ENCODE measurements at places on chromosomes 3 and 15.

DNA sequence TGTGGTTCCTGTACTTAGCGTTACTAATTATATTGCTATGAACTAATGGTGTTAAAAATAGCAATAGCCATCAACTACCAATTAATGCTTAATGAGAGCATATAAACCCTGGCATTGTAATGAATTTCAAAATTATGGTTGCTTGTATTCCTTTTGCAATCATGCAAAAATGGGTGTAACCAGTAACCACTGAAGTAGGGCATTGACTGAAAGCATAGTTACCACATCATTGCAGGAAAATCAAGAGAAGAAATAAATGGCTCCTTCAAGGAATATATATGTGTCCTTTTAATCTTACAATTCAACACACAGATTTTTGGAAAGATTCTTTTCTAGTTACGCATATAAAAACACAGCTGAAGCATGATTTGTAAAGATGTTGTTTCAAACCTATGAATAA lies 328.3 kb upstream of the AGTR1 start:
- DNase-seq, result no peak

DNA sequence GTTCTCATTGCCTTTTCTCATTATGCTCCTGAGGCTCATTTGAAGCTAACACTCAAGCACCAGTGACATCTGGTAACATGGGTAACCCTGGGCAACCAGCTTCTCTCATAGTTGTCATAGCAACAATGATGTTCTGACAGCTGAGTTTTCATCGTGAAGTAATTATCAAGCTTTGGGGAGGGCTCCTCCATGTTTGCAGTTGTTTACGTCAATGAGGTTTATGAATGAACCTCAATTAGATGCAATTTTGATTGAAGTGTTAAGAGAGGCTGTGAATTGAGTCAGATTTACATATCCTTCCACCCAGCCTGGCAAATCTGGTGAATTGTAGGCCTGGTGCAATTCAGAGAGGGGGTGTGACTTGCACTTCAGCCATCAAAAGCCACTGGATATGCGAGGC lies 119.3 kb upstream of the CHD2 start:
- no peak for DNase-seq

DNA sequence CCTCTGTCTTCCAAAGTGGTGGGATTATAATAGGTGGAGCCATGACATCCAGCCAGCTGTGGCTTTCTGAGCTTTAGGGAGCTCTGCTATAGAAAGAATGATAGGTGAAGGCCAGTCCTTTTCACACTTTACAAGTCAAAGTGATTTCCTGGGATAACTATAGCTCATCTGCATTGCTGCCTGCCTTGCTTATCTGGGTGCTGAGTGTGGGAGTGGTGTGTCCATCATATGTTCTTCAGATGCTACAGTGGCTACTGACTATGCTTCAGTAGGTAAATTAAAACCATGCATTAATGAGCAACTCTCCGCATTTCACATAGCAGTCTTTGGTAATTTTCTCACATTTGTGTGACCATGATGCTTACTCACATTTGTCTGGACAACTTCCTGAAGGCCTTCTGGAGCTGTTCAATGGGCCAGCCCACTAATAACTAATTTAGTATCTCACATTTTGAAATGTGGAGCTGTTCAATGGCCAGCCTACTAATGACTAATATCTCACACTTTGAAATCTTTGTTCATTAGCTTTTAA lies 23.4 kb downstream of the RHOA start:
- no peak for DNase-seq

DNA sequence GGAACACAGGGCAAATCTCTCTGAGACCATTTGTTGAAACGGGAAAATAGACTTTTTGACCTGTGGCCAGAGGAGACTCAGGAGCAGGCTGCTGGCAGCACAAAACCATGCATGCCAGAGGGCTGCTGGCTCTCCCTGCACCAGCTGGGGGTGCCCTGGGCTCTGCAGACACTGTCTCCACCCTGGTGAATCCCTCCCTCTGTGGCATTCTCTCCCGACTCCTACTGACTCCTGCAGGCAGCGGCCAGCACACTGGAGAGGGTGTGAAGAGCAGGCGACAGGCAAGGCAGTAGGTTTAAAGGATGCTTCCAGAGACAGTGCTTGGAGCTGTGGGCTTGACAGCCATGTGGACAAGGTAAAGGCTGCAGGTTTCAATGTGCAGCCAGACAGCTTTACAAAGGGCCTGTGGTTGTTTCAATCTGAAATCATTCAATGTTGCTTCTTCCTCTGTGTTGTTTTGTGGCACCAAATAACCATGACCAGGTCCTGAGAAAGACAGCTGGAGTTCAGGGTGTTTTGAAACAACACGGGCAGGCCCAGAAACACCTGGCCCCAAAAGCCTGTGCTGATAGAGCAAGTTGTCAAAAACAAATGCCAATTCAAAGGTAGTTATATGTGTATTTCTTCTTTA lies 431.0 kb upstream of the ATP10A start:
- DNase-seq, result no peak

DNA sequence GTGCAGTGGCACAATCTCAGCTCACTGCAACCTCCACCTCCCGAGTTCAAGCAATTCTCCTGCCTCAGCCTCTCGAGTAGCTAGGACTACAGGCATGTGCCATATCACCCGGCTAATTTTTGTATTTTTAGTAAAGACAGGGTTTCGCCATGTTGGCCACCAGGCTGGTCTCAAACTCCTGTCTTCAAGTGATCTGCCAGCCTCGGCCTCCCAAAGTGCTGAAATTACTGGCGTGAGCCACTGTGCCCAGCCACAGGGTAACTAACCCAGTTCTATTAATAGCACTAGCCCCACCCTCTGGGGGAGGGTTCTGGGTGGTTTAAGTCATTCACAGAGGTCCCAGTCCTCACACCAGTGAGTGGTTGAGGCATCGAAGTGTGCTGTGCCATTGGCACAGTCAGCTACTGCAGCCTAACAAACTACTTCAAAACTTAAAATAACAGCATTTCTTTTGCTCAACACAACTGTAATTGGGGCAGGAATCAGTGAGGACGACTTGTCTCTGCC lies 44.0 kb downstream of the RHCG start:
- no peak for DNase-seq
